ENCODE measurements at places on chromosomes 6 and 20. TPM values are rescaled to one million over a fixed set of nuclear protein-coding genes. Genes with fewer than 3 reads are reported as not detected.
A peak's percentile ranks its signal among the peaks of the same experiment; 100 is the strongest.

- no peak for DNase-seq
- peak overlapping the region; percentile 93 for H3K4me3 ChIP-seq
- peak overlapping the region; percentile 73 for H3K27ac ChIP-seq
- no peaks in the 10 kb centered on the region for H3K36me3 ChIP-seq
These were observed 653 bp downstream of the NAA20 start for GRCh38 chr20:20017844-20018185.

The SOBP gene
- total RNA-seq: 7.6 TPM

The CARMIL1 gene
- 14.2 TPM for total RNA-seq

- H3K27me3 ChIP-seq: no peaks in the 10 kb centered on the region
- no peak overlapping the region for H3K27ac ChIP-seq
- H3K4me1 ChIP-seq: no peaks in the 10 kb centered on the region
- H3K4me3 ChIP-seq: no peak overlapping the region
These were observed 73.9 kb downstream of the DCDC2 start for GRCh38 chr6:24284006-24284405.

The HLA-F gene
- total RNA-seq: 2.5 TPM

DNA sequence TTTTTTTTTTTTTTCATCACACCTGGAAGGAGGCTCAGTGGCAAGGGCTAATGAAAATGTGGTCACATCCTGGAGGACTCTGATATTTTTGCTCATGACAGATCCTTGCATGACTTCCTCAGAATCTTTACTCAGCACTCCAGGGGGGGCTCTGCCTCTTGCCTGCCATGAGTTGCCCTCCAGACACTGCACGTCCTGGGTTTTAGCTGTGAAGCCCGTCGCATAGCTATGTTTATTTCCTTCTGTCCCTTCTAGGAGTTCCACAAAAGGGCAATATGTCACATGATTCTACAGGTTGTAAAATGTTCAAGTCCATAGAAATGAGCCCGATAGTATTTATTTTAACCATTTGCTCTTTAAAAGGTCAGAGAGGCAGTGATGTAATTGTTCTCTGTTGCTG, 18.2 kb downstream of the MAS1 start:
- no peak overlapping the region for H3K27ac ChIP-seq
- H3K27me3 ChIP-seq: peaks cover 40% of the 10 kb centered on the region
- H3K4me1 ChIP-seq: no peaks in the 10 kb centered on the region

The CTAGE9 gene
- not detected for total RNA-seq

The HTR1E gene
- total RNA-seq: 0.82 TPM

DNA sequence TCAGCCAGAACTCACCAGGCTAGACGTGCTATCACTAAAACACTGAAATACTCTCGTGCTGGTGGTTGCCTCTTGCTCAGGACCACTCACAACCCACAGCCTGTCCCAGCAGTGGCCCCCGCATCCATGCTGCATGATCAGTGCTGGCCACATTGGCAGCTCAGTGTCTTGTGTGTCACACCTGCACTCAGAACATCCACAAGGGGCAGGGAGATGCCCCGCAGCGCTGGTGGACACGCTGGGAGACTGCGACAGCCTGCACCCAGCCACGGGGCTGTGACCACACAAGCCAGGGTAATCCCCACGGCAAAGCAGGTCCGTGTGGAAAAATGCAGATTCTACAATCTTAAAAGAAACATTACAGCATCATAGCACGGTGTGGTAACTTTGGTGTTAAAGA, 23.9 kb upstream of the APMAP start:
- no peak overlapping the region for H3K27ac ChIP-seq
- H3K4me1 ChIP-seq: peaks cover 13% of the 10 kb centered on the region
- no peaks in the 10 kb centered on the region for H3K36me3 ChIP-seq
- peaks cover 9% of the 10 kb centered on the region for H3K27me3 ChIP-seq

- H3K36me3 ChIP-seq: peaks cover 4% of the 10 kb centered on the region
- no peak for DNase-seq
- H3K27me3 ChIP-seq: peaks cover 4% of the 10 kb centered on the region
- H3K4me3 ChIP-seq: no peak overlapping the region
- no peak overlapping the region for H3K27ac ChIP-seq
These were observed 3.7 kb downstream of the RRBP1 start for GRCh38 chr20:17678295-17678694.

DNA sequence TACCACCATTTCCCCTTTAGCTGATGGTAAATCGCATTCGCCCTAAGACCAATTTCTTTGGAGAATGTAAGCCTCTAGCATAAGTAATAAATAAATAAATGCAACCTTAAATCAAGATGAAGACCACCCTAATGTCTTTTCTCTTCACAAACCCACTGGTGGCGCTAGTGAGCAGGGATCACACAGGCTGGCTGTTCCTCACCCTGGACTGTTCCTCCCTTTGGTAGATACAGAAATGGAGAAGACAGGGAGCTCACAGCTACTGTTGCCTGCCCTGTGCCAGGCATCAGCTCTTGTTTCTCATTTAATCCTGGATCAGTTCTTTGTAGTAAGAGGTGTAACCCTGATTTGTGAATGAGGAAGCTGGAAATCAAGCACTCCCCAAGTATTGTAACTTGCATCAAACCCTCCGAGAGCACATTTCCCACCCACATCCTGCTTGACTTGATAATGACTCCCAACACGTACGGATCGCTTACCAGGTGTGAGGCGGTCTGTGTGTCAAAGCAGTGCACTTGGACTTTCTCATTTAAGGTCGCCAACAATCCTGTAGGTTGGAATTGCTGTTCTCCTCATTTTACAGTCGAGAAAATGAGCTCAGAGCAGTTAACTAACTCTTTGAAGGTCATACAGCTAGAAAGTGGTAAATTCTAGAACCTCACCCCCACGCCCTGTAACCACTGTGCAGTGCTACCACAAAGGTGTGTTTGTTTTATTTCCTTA, 236.1 kb downstream of the TSHZ2 start:
- DNase-seq: no peak
- no peak overlapping the region for H3K4me3 ChIP-seq
- peaks cover 25% of the 10 kb centered on the region for H3K4me1 ChIP-seq
- H3K36me3 ChIP-seq: peaks cover 3% of the 10 kb centered on the region

The SLC22A2 gene
- total RNA-seq: not detected

The LY6G6C gene
- total RNA-seq: 1.4 TPM

DNA sequence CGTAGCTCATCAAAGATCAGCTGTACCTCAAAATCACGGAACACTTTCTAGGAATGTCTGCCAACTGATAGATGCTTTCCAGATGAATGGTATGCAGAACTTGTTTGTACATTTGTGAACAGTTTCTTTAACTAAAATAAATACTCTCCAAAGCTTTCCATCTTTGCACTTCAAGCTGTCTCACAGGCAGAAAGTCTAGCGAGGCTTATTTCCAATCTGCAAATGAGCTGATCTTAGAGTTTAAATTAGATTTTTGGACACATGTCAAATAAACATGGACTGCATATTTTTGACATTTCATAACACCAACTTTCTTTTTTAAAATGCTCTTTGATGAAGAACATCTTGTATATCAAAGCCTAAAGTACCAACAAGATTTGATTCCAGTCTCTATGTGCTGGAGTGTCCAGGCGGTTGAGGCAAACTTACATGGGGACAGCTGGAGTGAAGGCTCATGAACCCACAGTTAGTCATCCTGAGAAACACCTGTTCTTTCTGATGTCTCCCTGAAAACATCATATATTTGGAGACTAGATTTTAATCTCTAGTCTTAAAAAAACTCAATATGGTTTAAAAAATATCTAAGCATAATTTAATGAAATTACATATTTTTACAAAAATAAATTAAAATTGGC, 268.6 kb upstream of the AGPAT4 start:
- H3K4me1 ChIP-seq: no peaks in the 10 kb centered on the region
- H3K27me3 ChIP-seq: no peaks in the 10 kb centered on the region
- no peak overlapping the region for H3K27ac ChIP-seq
- no peak overlapping the region for H3K4me3 ChIP-seq
- DNase-seq: no peak

The KCNK17 gene
- not detected for total RNA-seq

DNA sequence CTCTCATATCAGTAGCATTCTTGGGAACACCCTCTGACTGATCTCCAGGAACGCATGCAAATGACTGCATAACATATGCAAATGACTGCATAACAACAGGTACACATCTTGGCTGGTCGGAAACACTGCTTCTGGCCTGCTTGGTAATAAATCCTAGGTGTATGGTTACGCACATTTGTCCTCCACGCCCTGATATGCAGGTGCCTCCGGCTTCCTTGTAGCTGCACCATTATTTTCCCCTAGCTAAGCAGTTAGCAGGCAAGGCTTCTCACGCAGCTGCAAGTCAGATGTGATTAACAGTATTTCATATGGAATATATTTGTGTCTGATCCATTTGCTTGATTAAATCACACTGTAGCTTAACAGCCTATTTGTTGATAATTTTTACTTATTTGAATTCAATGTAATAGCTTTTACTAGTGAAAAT, 5.9 kb downstream of the RPS6KA2 start:
- no peak overlapping the region for H3K4me3 ChIP-seq
- H3K4me1 ChIP-seq: peaks cover 49% of the 10 kb centered on the region
- no peak overlapping the region for H3K27ac ChIP-seq
- H3K36me3 ChIP-seq: peaks cover 4% of the 10 kb centered on the region

- peaks cover 21% of the 10 kb centered on the region for H3K4me1 ChIP-seq
- H3K27me3 ChIP-seq: no peaks in the 10 kb centered on the region
- no peak for DNase-seq
These were observed 326.7 kb upstream of the NOX3 start for GRCh38 chr6:155782320-155782731.

- no peak overlapping the region for H3K4me3 ChIP-seq
- H3K27me3 ChIP-seq: peaks cover 4% of the 10 kb centered on the region
- no peaks in the 10 kb centered on the region for H3K36me3 ChIP-seq
- H3K27ac ChIP-seq: no peak overlapping the region
These were observed 67.3 kb upstream of the RALY start for GRCh38 chr20:33926425-33926824.

DNA sequence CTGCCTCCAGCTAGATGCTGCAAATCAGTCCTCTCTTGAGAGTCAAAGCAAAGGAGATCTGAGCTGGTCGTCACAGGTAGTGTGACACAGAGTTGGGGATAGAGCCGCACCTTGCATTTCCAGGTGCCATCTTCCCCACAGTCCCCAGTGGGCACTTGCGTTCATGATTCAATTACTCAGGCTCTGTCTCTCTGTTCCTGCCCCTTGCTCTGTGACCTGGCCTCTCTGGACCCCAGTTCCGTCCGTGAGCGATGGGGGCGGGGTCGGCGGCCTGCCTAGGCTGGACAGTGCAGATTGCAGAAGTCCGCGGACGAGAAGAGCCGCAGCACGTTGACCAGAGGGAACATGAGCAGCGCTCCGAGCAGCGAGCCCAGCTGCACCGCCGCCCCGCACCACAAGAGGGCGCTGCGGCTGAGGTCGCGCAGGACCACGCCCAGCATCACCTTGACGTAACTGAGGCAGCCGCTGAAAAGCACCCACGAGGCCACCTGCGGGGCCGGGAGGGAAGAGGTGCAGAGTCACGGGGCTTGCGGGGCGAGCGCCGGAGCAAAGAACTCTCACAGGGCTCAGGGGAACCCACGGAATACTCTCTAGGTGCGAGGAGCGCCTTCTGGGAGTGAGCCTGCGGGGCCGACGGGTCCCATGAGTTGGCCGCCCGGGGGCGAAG, 7.4 kb downstream of the SLC52A3 start:
- no peak overlapping the region for H3K4me3 ChIP-seq
- H3K27ac ChIP-seq: no peak overlapping the region
- DNase-seq: no peak
- no peaks in the 10 kb centered on the region for H3K4me1 ChIP-seq
- peaks cover 69% of the 10 kb centered on the region for H3K27me3 ChIP-seq

DNA sequence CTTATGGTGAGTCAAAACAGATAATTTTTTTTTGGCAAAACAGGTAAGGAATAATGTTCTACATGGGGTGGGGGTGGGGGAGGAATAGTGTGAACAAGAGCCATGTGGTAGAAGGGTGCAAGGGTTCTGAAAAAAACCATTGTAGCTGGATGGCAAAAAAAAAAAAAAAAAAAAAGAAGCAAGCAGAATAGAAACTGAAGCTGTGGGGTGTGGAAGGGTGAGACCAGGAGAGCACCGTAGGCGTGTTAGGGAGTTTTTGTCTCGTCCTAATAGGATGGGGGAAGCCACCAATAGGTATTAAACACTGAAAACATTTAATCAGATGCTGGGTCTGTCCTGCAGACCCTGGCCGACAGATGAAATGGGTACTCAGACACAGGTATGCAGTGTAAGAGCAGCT, 110.1 kb downstream of the ADTRP start:
- no peak overlapping the region for H3K4me3 ChIP-seq
- H3K4me1 ChIP-seq: peaks cover 3% of the 10 kb centered on the region
- no peak overlapping the region for H3K27ac ChIP-seq
- H3K36me3 ChIP-seq: peaks cover 6% of the 10 kb centered on the region
- no peak for DNase-seq

DNA sequence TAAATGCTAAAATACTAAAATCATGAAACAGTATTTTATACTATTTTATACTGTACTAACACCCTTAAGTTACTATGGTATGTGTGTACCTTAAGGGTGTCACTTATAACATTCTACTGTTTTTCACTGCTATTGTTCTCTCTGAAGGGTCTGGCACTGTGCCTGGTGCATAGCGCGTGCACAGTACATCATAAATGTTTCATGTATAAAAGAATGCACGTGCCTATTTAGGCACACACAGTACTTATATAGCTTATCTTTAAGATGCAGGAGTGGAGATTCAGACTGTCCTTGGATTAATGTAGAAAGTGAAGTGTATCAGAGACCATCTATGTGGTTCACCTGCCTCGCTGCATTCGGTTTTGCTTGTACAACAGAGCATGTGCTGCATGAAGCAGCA, 64.0 kb upstream of the SGK1 start:
- no peaks in the 10 kb centered on the region for H3K36me3 ChIP-seq
- H3K27ac ChIP-seq: no peak overlapping the region

DNA sequence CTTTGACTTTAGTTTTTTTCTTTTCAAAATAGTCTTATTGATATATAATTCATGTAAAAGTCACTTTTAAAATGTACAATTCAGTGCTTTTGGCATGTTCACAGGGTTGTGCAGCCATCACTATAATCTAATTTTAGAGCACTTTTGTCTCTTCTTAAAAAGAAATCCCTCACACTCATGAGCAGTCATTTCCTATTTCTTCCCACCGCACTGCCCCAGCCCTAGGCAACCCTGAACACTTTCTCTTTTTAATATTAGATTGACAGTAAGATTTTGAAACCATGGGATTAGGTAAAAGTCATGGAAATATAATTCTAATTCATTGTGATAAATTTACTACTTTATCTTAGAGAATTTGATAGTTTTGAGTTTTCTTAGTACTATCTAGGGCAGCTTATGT, 309.4 kb downstream of the UTRN start:
- H3K36me3 ChIP-seq: peaks cover 10% of the 10 kb centered on the region
- H3K4me1 ChIP-seq: peaks cover 9% of the 10 kb centered on the region
- H3K4me3 ChIP-seq: no peak overlapping the region
- H3K27ac ChIP-seq: no peak overlapping the region
- DNase-seq: no peak
- H3K27me3 ChIP-seq: no peaks in the 10 kb centered on the region

DNA sequence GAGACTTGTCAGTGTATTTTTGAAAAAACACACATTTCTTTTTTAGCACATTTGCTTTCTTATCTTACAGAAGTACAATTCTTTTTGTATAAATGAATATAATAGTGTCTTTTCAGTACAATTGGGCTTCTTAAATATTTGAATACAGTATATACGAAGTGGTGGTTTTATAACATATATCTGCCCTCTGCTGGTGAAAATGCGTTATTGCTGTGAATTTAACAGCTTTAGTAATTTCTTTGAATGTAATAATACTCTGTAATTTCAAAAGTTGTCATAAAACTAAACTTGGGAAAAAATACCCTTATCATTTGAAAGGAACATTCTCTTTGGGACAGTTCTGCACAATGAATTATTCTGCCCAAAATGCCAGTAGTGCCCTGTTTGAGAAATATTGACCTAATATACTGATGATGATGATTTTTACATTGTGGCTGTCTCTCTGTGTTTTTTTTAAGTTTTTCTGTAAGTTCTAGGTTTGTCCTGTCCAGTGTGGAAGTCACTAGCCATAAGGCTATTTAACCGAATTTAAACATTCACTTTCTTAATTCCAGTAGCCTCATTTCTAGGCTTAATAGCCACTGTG, 19.0 kb downstream of the SMAP1 start:
- H3K27me3 ChIP-seq: no peaks in the 10 kb centered on the region
- H3K27ac ChIP-seq: no peak overlapping the region
- no peak for DNase-seq
- no peak overlapping the region for H3K4me3 ChIP-seq

Measured in mesothelial cell of epicardium (in vitro differentiated cells).